Thyroid gland (tissue), 4 donors: ENCODE measurements at places on chromosomes 1 and 21. TPM values are rescaled to one million over a fixed set of nuclear protein-coding genes. Genes with fewer than 3 reads are reported as not detected.
A peak's percentile ranks its signal among the peaks of the same experiment; 100 is the strongest.

- DNase-seq, result no peak
These were observed 67.2 kb upstream of the IFNAR2 start for GRCh38 chr21:33162436-33162951.

GRCh38 chr21:36135391-36136102 lies 668 bp downstream of the CBR3 start:
- peak; percentile 54 for DNase-seq

ITSN1 gene
- total RNA-seq, result 41.8 TPM

GRCh38 chr1:231924180-231924579 lies 297.6 kb downstream of the DISC1 start:
- DNase-seq, result no peak

- DNase-seq, result no peak
These were observed 104.8 kb downstream of the TOMM20 start for GRCh38 chr1:235023711-235024439.

DNA sequence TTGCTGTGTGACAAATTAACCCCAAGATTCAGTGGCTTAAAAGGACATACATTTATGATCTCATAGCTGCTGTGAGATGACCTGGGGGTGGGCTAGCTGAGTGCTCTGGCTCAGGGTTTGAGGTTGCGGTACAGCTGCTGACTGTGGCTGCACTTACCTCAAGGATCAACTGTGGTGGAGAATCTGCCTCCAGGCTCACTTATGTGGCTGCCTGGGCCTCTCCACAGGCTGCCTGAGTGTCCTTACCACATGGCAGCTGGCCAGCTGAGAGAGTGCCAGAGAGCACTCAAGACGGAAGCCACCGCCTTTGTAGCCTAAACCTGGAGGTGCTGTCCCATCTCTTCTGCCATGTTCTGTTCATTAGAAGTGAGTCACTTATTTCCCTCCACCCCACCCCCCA lies 5.7 kb downstream of the LRRC71 start:
- DNase-seq, result peak; percentile 94

GRCh38 chr21:37220433-37220980 lies 46.6 kb downstream of the VPS26C start:
- DNase-seq, result no peak

MX2 gene
- total RNA-seq, result 7.6 TPM

DNA sequence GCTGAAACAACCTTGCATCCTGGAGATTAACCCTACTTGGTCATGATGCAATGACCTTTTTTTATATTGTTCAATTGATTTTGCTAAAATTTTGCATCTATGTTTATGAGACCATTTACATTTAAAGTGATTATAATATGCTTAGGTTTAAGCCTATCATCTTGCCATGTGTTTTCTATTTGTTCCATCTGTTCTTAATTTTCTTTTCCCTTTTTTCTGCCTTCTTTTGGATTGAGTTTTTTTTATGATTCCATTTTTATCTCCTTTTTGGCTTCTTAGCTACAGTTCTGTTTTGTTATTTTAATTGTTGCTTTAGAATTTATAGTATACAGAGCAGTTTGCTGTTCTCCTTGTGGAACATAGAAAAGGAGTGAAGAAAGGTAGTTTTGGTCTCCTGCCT lies 385.1 kb upstream of the USP24 start:
- no peak for DNase-seq

DNA sequence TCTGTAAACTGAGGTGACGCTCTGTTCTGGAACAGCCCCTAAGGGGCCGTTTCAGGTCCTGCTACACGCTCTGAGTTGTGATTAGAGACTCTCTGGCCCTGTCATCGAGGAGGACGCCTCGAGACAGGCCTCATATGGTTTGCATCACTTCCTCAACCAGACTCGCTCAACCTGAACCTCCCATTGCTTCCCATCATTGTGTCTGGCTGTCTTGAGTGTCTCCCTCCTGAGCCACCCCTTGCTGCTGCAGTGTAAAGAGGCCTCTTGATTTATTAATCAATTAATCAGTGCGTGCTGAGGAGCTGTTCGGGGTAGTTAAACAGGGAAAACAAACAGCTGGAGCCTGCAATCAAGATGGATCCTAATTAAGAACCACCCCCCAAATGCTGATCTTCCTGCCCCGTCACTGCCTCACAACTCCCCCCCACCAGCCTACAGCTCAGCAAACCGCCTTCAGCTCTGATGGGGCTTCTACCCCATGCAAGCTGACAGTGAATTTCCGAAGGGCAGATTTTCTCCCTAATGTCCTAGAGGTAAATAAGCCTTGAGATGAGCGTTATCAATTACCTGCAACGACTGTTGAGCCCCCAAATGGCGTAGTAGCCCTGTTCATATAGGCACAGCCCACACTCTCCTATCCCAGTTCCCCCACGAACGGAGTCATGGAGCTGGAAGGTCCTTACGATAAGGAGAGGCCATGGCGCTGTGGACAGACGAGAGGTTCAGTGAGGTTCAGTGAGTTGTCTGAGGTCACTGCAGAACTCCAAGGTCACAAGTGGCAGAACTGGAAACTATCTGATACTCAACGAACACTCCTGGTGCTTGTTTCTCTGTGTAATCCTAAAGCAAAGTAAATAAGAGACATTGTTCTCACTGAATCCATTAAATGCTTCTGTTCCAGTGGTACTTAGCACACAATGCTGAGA lies 210.6 kb downstream of the KIF26B start:
- peak; percentile 79 for DNase-seq

CAMK2N1 gene
- 8.6 TPM for total RNA-seq

GPR25 gene
- not detected for total RNA-seq

KISS1 gene
- not detected for total RNA-seq

- DNase-seq, result no peak
These were observed 237.5 kb downstream of the TTLL7 start for GRCh38 chr1:83761167-83762038.

DNA sequence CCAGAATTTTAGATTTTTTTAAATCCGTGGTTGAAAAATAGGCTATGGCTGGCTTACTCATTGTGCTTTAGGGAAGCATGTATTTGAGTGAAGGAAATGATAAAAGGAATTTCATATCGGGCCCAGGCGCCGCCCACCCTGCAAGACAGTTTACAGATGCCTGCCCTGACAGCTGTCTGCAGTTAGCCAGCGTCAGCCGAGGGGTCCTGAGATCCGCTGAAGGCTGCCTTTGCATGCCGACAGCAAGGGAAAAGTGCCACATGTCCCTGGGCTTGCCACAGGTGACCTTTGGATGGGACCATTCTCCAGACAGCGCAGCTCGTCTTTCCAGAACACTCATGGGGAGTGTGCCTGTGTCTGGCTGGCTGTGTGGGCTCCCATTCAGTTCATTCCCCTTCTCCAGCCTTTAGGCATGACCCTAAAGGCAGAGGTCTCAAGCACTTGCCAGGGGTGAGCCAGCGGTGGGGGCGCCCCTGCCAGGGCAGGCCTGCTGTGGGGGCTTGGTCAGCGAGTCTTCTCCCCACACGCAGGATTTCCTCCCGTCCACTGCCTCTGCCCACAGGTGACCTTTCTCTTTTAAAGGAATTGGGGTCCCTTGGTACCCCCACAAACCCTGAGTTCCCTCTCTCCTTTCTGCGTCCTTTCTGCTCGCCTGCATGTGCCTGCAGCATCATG lies 46.1 kb upstream of the TRAPPC10 start:
- no peak for DNase-seq

OLFML3 gene
- 20.2 TPM for total RNA-seq

LCE1B gene
- total RNA-seq, result not detected

- DNase-seq, result no peak
These were observed 296.9 kb upstream of the SGIP1 start for GRCh38 chr1:66237042-66237441.

FCAMR gene
- total RNA-seq, result not detected

DNA sequence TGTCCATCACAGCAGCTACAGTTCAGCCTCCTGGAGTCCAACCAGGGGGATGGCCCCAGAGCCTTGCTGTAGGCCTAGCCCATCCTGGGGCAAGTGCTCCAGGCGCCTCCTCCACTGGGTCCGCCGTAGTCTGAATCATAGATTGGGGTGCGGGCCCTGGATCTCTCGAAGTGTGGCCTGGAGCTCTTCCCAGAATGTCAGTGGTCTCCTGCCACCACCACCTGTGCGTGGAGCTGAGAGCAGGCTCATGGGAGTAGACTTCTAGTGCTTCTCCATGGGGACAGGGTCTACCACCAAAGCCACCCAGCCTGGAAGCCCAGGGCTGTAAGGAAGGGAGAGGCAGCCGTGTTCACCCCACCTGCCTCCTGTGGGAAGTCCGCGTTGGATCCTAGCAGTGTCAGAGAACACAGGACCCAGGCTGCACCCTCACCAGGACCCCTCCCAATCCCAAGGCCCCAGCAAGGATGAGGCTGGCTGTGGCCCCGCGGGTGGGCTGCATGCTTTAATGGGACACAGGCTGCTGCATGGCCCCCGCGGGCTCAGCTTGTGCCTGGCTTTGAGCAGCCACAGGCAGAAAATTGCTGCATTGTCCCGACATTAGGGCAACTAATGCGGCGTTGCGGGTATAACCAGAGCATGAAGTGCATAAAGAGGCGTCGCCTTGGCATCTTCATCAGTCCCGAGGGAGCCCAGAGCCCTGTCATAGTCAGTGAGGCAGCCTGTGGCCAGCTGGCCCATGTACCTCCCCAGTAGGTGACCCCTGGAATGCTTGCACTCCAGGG lies 735 bp upstream of the HES3 start:
- DNase-seq, result no peak

DNA sequence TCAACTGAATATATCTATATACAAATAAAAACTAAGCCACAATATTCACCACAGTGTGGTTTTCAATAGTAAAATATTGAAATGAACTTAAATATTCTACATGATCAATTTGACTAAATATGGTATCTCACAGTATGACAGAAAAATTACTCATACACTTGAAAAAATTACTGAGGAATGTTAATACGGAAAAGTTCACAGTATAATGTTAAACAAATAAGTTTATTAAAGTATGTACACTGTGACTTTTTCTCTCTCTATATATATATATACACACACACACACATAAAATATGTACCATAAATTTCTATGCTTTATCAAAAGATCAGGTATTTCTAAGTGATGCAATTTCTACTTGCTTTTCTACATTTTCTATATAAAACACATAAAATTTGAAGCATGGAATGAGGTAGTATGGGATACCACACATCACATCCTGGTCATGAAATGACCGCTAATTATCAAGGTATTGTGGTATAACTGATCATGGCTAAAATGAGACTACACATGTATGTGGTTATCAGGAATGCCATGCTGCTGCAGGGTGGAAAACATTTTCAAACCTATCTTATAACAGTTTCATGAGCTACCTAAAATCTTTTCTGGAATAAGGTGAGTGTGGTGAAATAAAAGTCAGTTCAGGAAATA lies 102.3 kb downstream of the CDC42BPA start:
- DNase-seq, result no peak

GADD45A gene
- 48.1 TPM for total RNA-seq

DNA sequence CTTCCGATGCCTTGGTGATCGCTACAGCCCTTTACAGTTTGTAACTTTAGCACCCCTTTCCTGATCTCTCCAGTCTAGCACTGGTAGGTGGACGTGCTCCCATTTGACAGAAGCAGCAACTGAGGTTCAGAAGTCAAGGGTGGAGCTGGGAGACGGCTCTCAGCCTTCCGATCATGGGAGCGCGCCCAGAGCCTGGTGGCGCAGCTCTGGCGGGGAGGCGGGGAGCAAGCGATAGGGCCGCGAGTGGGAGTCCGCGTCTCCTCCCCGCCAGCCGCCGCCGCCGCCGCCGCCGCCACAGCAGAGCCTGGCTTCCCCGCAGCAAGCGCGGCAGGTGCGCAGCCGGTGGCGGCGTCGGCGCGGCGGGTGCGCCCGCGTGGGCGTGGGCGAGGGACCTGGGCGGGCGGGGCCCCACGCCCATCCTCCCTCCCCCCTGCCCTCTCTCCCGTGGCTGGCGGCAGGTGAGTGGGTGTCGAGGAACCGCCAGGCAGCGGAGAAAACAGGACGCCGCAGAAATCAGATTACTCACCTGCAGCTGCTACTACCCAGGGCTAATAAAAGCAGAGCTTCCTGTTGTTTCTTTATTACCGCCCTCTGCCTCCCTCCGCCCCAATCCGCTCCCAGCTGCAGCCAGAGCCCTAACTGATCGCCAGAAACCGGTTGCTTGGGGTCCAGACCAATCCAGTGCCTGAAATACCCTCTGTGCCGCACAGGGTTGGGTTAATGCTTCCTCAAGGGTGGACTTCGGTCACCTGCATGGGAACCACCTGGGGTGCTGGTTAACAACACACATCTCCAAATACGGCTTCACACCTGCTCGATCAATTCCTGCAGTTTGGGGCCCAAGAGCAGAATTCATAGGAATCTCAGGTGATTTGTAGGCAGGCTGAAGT lies 60.2 kb upstream of the ID3 start:
- DNase-seq, result peak; percentile 68

MYOM3 gene
- total RNA-seq, result not detected

MYOC gene
- total RNA-seq, result 14.3 TPM

- DNase-seq, result no peak
These were observed 377.5 kb downstream of the HLX start for GRCh38 chr1:221256773-221257172.
